ENCODE measurements at places on chromosomes 5 and 9.
A peak's percentile ranks its signal among the peaks of the same experiment; 100 is the strongest.

GRCh38 chr9:92404042-92404836, at the start of gene OGN:
Gene OGN, minus strand, starts transcription at chr9:92404578. Its CDS starts 1,171 bp downstream, at chr9:92403407.
- H3K4me1 ChIP-seq = peaks cover 5% of the 10 kb centered on the region
- no peak within 1 kb of the TSS for H3K4me3 ChIP-seq
- H3K27me3 ChIP-seq = no peaks in the 10 kb centered on the region
- peak; percentile 47 for DNase-seq

DNA sequence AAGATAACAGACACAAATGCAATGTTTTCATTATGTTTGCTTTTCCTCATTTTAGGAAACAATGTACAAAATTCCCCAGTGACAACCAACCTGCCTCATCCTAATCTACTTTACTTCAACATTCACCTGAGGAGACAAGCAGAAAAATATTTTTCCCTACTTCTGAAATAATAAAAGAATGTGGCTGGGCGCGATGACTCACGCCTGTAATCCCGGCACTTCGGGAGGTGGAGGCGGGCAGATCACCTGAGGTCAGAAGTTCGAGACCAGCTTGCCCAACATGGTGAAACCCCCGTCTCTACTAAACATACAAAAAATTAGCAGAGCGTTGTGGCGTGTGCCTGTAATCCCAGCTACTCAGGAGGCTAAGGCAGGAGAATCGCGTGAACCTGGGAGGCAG, 36.9 kb downstream of the MYO10 start:
- H3K4me1 ChIP-seq = peaks cover 35% of the 10 kb centered on the region
- no peak for DNase-seq
- no peak overlapping the region for H3K4me3 ChIP-seq
- H3K36me3 ChIP-seq = peaks cover 4% of the 10 kb centered on the region
- no peaks in the 10 kb centered on the region for H3K27me3 ChIP-seq

GRCh38 chr9:72012646-72013045, 47.8 kb downstream of the C9orf57 start:
- H3K27ac ChIP-seq = no peak overlapping the region
- peaks cover 6% of the 10 kb centered on the region for H3K27me3 ChIP-seq
- no peak overlapping the region for H3K4me3 ChIP-seq
- no peaks in the 10 kb centered on the region for H3K36me3 ChIP-seq
- no peak for DNase-seq

GRCh38 chr5:65855766-65856315, 70.5 kb upstream of the ERBIN start:
- no peak for DNase-seq
- no peaks in the 10 kb centered on the region for H3K36me3 ChIP-seq
- H3K27ac ChIP-seq = peak overlapping the region; percentile 95
- no peak overlapping the region for H3K4me3 ChIP-seq
- H3K4me1 ChIP-seq = peaks cover 10% of the 10 kb centered on the region

- no peaks in the 10 kb centered on the region for H3K36me3 ChIP-seq
- no peak for DNase-seq
- H3K27ac ChIP-seq = no peak overlapping the region
These were observed 767 bp downstream of the RALGPS1 start for GRCh38 chr9:126915281-126915816.

DNA sequence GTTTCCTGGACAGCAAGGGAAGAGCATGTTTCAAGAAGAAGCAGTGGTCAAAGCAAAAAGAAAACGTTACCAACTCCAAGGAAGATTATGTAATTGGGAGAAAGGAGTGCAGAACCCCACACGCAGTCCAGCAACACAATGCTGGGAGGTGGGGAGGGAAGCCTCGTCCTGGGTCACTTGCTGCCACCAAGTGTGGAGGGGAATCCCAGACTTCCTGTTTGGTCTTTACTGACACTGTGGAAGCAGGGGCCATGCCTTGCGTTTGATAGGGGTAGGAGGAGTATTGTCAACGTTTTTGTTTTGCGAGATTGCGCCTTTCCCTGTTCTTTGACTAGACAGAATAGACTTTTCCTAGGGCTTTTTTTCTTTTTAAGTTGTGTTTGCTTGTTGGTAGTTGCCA, 421.0 kb downstream of the KDM4C start:
- no peak overlapping the region for H3K27ac ChIP-seq
- no peaks in the 10 kb centered on the region for H3K4me1 ChIP-seq
- no peak overlapping the region for H3K4me3 ChIP-seq
- H3K36me3 ChIP-seq = no peaks in the 10 kb centered on the region
- DNase-seq = no peak

- peaks cover 4% of the 10 kb centered on the region for H3K4me1 ChIP-seq
- peak; percentile 20 for DNase-seq
- no peaks in the 10 kb centered on the region for H3K27me3 ChIP-seq
These were observed 18.3 kb downstream of the MARCHF3 start for GRCh38 chr5:127011961-127012644.

DNA sequence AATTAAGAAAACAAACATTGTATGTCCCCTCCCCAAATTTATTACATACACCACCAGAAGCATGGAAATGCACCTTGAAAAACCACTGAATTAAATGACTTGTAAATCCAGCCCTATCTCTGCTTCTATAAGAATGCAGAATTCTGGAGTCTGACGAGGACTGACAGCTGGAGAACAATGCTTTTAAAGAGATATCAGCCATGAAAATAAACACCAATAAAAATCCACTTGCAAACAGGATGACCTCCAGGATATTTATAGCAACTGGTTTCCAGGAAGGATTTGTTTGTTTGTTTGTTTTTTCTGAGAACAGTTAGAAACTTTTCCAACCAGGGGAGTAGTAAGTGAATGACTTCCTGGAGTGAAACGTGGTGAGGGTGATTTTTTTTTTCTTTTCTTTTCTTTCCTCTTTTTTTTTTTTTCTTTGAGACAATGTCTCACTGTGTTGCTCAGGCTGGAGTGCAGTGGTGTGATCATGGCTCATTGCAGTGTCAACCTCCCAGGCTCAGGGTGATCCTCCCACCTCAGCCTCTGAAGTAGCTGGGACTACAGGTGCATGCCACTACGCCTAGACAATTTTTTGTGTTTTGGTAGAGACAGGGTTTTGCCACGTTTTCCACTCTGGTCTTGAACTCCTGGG, 38.7 kb upstream of the SLC36A1 start:
- no peaks in the 10 kb centered on the region for H3K36me3 ChIP-seq
- no peak overlapping the region for H3K4me3 ChIP-seq
- H3K27me3 ChIP-seq = peaks cover 1% of the 10 kb centered on the region
- no peak overlapping the region for H3K27ac ChIP-seq
- no peaks in the 10 kb centered on the region for H3K4me1 ChIP-seq

DNA sequence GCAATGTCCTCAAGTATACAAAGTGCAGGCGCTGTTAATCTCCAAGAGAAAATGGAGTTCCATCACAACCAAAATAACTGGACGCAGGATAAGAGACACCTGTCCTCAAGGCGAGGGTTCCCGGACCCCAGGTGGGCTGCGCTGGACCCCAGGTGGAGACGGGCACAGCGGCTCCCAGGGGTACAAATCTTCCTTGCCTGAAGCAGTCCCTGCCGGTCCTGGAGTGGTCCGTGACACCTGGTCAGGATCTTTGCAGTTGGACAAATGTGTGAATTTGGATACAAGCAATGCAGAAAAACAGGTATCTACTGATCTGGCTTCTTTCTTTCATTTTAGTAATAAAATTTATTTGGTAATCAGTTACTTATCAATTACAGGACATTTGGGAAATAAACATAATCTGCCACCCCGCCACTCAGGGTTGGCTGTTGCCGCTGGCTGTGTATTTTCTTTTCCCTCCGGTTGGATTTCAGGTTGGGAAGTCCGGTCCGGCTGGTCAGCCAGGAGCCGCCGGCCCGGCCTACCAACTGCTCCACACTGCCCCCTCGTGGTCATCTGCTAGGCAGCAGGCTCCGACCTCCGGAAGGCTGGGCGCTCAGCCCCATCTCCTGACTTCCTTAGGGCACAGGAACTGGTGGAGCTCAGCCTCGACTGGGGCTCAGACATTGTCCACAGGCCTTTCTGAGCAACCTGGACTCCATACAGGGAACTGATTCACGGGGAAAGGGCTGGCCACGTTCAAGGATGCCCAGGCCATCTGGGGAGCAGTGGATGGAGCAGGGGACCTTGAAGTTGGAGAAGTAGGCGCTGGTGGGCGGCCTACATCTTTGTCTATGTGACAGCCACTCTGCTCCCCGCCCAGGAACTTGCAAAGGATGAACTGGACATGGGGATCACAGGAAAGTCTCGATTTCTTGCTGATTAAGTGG, 43.4 kb downstream of the NXNL2 start:
- peaks cover 4% of the 10 kb centered on the region for H3K4me1 ChIP-seq
- DNase-seq = peak; percentile 69
- H3K4me3 ChIP-seq = no peak overlapping the region
- H3K27ac ChIP-seq = 0 out of 2 replicates have a peak overlapping the region, but pooled peaks have one; percentile 21
- no peaks in the 10 kb centered on the region for H3K27me3 ChIP-seq
